T-helper 2 cell (primary cell): ENCODE measurements at places on chromosomes 2 and 18.

- no peak for DNase-seq
Measured at GRCh38 chr18:12092398-12093229, 1.0 kb upstream of the ANKRD62 start.

- DNase-seq, result no peak
Measured at GRCh38 chr2:43407935-43408334, 181.5 kb upstream of the ZFP36L2 start.

GRCh38 chr18:23244401-23244800 is 109.1 kb downstream of the CABLES1 start:
- DNase-seq, result no peak

DNA sequence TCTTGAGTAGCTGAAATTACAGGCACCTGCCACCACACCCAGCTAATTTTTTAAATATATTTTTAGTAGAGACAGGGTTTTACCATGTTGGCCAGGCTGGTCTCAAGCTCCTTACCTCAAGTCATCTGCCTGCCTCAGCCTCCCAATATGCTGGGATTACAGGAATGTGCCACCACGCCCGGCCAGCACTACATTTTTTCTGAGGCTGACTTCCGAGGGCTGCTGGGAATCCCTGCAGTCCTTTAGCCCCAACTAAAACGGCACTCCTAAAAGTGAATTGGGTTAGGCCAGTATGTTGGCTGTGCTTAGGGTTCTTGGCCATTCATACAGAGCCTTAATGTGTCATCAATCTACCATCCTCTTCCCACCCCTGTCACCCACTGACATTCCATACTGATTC is 375.4 kb downstream of the DCC start:
- no peak for DNase-seq

GRCh38 chr2:238431-238830 is 25.4 kb downstream of the SH3YL1 start:
- no peak for DNase-seq

GRCh38 chr18:35114305-35114704 is 73.1 kb downstream of the MAPRE2 start:
- no peak for DNase-seq

- no peak for DNase-seq
Measured at GRCh38 chr2:69742322-69742952, 503 bp downstream of the ANXA4 start.

DNA sequence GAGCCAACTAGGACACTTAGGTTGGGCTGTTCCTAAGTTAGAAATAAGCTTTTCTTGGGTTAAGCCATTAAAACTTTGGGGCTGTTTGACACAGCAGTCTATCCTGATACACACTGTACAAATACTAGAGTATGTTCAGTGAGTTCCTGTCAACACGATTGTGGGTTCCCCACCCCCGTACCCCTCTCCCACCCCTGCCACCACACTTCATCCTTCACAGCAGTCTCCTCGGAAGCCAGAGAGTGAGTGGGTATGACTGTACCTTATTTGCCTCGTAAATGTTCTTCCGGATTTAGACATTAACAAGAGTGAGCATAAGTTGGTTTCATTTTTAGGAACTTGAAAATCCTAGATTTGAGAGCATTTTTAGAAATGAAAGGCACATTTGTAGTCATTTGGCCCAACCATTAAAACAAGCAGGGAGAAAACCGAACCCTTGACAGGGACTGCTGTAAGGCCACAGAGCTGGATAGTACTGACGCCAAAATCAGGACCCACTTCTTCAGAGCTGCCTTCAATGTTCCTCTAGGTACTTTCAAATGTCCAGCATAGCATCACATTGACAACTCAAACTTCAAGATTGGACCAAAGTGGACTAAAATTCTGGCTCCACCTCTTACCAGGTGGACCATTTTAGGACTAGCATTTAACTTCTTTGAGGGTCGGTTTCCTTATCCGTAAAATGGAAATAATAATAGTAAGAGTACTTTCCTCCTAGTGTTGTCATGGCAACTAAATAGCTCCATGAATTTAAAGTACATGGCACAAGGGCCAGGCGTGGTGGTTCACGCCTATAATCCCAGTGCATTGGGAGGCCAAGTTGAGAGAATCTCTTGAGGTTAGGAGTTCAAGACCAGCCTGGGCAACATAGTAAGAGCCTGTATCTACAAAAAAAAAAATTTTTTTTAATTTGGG is 166.3 kb upstream of the SERTAD2 start:
- DNase-seq, result peak; percentile 17

DNA sequence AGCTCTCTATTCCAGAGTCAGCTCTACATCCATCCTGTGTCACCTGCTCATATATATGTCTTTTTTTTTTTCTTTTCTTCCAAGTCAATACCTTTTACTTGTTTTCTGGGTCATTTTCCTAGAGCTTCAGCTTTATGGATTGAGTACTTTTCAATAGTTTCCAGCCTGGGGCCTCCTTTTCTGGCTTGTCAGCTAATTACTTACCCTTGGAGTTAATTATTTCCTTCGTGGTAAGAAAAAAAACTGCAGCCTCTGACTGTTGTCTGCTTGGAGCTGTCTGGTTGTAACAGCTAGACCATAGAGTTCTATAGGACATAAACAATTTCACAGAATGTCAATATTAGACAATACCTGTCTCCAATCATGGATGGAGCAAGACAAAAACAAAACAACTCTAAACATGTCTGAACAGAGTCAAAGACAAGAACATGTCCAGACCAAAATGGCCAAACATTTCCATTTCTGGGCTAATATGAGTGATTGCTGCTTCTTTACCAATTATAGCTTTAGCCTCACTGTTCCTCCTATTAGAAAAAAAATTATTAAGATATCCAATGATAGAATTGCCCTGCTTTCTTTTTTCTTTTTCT is 643.1 kb downstream of the SLC4A3 start:
- no peak for DNase-seq

DNA sequence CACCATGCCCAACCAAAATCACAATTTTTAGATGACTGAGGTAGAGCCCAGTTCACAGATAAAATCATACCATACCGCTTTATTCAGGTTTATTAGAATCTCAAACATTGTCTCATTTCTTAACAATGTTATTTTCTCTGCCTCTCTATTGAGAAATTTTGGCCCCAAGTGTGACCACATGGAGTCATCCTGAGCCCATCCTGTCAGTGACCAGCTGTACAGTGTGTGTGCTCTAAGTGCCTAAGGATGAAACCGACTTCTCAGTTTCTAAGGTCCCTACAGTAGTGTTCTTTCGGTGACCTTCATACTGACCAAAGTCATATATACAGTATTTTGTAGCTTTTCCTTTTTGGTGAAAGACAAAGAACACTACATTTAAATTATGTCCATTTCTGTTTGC is 123.7 kb upstream of the MSTN start:
- no peak for DNase-seq

DNA sequence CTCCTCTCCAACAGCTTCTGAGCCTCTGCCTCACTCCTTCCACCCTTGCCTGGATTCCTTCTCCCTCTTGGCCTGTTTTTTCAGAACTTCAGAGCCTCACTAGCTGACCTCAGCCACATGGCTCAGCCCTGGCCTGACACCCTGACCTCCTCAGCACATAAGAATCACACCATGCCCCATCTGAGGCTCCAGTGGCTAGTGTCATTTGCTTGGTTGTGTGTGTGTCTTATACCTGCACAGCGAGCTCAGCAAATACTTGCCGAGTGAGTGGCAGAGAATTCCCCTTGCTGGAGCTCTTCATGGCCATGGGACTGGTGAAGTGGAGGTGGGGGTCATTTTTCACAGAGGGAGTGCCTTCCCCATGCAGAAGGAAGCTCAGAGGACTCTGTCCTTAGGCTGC is 70.2 kb downstream of the CELF4 start:
- no peak for DNase-seq

GRCh38 chr2:157838442-157839161 is 37.5 kb downstream of the ACVR1 start:
- DNase-seq, result peak; percentile 4

- DNase-seq, result no peak
Measured at GRCh38 chr2:133484784-133485183, 83.5 kb downstream of the NCKAP5 start.

GRCh38 chr2:32940316-32940997 is 6.3 kb upstream of the LTBP1 start:
- DNase-seq, result no peak

DNA sequence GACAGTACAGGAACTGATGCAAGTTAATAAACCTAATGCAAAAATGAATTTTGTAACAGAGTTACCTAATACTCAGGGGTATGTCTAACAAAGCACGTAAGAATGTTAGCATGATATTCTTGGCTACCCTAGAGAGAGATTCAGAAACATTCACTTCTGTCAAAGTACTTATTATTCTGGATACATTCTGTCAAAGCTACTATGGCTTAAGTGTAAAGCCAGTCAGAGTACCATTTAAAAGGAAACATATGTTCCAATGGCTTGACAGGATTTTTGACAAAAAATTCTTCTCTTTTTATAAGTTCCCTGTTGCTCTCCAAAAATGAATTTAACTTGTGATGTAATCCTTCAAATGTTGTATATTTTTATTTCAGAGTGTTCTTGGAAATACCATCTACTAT is 85.5 kb downstream of the PIGN start:
- DNase-seq, result no peak

- no peak for DNase-seq
Measured at GRCh38 chr2:9705196-9705595, 74.4 kb upstream of the YWHAQ start.

GRCh38 chr2:179050755-179051154 is 818 bp upstream of the CCDC141 start:
- DNase-seq, result no peak

DNA sequence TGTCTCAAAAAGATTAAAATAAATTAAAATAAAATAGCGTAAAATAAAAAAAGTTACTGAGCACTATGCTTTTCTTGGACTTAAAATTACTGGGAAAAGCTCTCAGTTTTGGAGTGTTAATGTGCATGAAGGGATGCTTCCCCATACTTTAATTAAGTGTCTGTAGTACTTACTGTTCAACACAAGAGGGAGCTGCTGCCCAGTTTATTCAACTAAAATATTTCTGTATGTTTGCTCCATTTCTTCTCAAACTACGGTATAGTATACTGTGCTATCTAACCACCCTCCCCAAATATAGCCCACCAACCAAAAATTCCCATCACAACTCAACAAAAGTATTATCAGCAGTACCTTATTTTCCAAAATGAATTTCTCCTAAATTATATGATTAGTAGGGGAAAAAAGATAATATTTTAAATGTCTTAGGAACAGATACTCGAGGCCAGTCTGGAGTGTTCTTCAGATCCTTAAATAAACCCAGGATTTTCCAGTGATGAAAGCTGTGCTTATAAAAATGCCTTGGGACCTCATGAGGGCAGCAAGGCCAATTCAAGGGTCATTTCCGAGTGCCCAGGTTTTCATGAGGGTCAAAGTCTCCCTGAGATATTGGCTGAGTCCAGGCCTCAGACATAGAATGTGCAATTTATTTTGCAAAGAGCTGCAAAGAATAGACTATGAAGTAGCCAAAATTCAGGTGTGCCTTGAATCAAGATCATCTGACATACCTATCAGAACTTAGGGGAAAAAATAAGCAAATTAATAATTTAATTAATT is 64.1 kb downstream of the CHRNA1 start:
- DNase-seq, result peak; percentile 27

DNA sequence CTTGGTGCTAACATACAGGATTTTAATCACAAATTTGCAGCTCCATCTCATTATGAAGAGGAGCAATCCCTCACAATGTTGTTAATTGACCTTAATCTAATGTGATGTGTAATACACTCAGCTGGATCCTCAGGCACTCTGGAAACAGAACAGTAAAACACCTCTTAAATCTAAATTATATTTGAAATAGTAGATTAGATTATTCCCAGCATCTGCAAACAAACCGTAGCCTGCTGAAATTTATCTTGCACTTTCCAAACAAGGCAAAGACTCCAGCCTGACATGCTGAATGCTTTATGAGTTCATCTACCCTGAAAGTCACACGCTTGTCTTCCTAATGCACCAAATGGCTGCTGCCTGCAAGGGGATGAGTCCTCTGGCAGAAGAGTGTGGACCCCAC is 402.3 kb upstream of the GYPC start:
- no peak for DNase-seq

DNA sequence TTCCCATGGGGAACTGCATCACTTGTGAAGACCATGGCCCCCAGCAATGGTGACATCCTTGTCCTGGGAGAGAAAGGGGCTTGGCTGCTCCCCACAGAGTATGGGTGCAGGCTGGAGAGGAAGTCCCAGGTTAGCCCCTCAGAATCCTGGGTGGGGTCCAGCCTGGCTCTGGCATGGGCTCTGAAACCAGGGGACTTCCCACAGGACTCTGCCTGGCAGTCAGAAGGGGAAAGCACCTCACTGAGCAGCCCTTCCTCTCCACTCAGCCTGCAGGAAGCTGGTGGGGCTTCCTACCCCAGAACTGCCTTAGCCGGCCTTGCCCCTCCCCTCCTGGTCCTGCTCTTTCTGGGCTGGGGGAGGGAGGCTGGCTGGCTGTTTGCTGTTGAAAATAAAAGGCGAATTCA is 3.7 kb downstream of the NEURL3 start:
- DNase-seq, result no peak

DNA sequence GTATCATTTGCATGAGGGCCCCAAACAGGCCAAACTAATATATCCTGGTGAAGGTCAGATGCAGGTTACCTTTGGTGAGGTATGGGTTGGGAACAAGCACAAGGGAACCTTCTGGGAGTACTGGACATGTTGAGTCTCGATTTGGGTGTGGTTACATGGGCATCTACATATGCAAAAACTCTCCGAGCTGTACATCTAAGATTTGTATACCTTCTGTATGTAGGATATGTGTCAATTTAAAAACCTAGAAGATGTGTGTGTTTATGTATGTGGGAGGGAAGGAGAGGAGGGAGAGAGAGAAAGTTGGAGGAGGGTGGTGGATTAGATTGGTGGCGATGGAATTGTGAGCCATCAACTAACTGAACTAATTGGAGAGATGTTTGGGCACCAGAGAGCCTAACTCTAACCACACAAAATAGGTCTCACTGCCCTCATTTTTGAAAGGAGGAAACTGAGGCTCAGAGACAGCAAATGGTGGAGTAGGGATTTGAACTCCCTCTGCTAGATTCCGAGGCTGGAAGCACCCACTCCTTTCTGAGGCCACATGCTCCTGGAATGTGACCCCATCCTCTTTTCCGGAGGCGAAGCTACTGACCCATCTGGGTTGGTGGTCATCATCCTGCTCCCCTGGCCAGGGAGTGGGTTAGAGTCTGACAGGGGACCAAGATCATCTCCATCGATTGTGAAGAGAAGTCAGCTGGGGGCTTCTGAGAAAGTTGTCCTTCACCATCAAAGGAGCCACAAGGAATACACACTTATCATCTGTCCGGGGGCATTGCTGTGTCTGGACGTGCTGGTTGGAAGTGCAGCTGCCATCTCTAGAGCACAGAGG is 107.3 kb upstream of the MYCN start:
- no peak for DNase-seq

DNA sequence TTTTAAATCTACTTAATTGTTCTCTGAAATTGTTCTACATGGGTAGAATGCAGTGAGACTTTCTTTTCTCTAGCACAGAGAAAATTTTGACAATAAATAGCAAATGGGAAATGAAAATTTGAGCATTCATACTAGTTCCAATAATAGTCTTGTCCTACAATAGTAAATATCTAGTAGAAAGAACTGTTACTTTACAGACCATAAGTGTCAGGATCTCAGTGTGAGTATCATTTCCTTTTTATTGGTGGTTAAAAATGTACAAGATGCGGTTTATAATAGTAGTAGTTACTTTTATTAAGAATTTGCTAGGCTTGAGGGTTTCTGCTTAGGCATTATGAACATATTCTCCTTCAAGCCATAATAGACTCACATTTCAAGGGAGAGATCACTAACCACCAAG is 43.2 kb downstream of the KCNE4 start:
- no peak for DNase-seq

GRCh38 chr2:186098821-186099220 is 360.2 kb downstream of the FSIP2 start:
- no peak for DNase-seq
